ENCODE measurements at places on chromosomes 3 and 15.

GRCh38 chr15:49927189-49927861 lies 191.7 kb downstream of the ATP8B4 start:
- peak; percentile 21 for DNase-seq

DNA sequence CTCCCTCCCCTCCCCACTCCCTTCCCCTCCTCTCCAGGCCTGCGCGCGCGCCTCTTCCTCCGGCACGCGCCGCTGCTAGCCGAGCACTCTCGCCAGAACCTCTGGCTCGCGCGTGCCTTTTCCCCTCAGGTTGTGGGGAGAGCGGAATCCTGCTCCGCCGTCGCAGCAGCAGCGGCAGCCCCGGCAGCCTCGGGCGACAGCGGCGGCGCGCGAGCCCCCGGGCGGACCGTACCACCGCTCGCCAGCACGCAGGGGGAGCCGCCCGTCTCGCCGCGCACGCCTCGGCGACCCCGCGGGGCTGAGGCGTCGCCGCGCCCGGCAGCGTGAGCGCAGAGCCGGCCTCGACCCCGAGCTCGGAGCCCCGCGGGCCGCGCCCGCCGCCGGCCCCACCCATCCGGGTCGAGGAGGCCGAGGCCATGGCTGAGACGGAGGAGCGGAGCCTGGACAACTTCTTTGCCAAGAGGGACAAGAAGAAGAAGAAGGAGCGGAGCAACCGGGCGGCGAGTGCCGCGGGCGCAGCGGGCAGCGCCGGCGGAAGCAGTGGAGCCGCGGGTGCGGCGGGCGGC lies at the start of gene CDV3:
Gene CDV3 (plus strand): TSS at position 58 of the 566 bp plus-strand sequence. CDS start 359 bp downstream, at position 417.
- DNase-seq, result no peak

DNA sequence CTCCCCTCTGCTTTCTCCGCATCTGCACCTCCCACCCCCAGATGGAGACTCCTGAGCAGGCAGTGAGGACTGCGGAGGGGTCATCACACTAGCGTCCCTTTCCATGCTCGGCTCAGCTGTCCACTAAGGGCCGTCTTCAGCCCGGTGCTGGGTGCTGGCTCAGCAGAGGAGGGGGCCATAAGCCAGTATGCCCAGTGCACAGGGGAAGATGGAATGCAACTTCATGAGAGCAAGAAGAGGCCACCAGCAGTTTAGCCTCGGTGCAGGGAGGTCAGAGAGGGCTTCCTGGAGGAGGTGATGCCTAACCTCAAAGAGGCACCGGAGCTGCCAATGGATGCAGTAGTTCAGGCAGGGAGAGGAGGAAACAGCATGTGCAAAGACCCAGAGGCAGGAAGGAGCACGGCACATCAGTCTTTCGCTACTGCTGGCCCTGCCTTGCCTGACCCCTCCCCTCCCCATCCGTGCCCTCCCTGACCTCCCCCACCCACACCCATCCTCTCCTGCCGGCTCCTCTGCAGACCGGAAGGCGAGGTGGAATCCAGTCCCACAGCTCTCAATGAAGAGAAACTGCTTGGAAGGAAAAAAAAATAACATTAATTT lies 15.2 kb upstream of the PLXND1 start:
- no peak for DNase-seq

GRCh38 chr15:65639509-65639908 lies 17.8 kb downstream of the SLC24A1 start:
- DNase-seq, result no peak

DNA sequence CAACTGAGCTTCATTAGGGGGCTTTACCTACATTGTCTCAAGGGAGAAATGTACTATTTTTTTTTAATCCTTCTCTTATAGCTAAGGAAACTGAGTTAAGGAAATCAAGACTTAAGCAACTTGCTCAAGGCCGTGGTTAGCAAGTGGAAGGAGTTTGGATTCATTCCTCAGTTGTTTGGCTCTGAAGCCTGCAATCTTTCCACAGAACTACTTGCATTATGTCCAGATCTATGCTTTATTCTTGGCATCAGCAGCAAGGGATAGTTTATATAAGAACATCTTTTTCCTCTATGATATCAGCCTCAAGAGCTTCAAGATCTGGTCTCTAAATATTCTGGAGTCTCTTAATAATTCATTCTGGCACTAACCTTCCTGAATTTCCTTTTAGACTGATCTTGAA lies 182.4 kb downstream of the SV2B start:
- no peak for DNase-seq

- DNase-seq, result no peak
Measured at GRCh38 chr15:62935300-62936081, 107.1 kb upstream of the TPM1 start.
